ENCODE measurements at places on chromosomes 5 and 9.

DNA sequence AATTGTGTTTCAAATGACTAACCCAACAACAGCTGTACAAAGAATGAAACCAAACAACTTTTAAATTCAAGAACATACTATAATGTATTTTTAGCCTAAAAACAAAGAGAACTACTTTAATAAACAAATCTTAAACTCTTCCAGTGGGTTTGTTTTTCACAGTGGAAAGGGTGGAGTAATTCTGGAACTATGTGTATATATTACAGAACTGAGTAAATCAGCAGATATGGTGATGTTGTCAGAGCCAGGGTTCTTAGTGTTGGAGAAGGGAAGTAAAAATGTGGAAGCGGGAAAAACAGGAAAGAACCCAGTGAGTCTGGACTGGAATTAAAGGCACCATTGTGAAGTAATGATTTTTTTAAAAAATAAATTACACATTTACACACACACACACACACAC is 144.9 kb downstream of the CDK5RAP2 start:
- no peak for DNase-seq

DNA sequence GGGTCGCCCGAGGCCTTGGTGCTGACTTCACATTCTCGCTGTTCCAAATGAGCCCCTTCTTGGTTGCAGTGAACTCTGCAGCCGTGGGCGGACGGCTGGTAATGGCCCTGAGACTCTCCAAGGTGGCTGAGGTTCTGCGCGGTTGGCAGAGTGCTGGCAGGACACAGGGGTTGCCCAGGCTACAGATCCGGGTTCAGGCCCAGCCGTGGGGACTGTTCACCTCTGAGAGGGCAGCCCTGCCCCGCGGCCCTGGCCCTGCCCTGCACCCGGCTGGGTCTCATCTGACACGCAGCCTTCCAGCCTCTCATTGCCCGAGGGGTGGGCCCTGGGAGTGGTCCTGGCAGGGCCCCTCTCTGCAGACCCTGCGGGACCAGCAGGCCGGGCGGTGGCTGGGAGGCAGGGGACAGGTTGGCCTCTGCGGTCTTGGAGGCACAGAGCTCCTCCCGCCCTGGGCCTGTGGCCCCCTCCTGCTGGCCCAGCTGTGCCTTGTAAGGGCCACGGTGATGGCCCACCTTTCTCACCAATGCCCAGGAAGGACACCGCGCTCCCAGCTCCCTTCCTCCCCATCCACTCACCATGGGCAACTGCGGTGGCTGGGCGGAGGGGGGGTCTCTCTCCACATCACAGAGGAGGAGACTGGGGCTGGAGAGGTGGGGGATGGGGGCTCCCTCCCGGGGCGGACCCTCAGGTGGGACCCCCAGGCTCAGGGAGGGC is 51.6 kb downstream of the AHRR start:
- no peak for DNase-seq

DNA sequence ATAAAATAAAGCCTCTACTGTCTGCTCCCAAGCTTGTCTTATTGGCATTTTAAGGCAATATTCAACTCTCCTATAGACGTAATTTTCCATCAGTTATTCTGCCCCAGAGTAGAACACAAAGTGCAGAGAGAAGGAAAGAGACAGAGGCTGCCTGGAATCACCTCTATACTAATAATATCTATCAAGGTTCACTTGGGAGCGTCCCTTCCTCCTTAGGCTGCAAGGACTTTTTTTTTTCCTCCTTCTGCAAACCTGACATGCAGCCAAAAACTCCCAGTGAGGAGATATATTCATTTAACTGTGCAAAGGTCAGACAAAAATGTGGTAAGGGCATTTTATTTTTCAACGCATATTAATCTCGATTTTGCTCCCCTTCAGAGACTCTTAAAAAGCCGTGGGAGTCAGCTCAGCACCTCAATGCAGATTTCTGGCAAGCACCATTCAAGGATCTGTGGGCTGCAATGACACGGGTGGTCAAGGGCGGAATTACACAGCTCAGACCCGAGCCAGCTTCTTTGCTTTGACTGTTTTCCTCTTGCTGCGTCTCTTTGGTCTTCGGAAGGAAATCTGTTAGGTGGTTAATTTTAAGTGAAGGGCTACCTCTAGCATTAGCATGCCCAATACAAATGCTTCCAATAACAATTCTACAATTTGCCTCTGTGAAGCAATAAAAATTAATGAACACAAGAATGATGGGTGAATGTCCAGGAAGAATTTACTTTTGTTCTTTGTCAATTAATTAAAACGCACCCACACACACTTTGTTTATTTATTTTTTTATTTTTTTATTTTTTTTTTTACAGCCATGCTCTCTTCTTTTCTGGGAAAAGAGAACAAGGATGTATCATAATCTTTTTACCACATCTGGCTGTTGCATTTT is 587.7 kb upstream of the GRAMD2B start:
- no peak for DNase-seq

DNA sequence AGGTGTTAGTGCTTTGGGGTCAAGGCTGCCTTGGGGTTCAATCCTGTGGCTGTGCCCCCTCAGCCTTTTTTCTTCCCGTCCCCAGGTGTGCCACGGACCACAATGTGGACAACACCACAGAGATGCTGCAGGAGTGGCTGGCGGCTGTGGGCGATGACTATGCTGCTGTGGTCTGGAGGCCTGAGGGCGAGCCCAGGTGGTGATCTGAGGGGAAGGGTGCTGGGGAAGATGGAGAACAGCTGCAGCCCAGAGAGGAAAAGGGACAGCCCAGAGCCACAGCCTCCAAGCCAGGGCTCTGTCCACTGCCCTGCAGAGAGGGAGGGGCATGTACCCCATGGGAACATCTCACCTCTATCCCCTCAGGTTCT is 2.1 kb downstream of the CERCAM start:
- no peak for DNase-seq

GRCh38 chr9:94916956-94917355 is 190.5 kb downstream of the AOPEP start:
- DNase-seq, result no peak

DNA sequence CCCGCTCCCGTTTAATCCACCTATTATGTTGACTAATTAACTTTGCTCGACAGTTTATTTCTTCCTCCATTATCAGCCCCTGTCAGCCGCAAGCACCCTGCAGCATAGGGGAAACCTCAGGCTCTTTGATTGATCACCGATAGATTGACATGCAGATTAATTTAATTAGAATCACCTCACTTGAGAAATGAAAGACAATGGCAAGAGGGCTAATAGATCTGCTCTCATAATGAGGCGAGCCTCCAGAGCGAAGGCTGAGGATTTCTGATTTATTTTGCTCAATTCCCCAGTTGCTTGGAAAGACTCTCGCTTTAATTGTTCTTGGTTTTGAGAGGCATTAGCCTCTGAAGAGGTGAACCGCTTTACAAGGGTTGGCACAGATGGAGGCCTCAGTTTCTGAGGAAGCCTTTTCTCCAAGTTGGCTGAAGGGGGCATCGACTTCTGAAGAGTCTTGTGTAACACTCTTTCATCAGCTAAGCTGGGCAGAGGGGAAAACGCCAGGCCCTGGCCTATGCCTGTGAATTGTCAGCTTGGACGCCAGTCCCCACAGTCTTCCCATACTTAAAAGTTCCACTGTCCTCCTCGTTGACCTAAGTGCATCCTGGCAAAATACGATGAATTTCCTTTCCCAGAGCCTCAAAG is 275.4 kb downstream of the EBF1 start:
- no peak for DNase-seq

DNA sequence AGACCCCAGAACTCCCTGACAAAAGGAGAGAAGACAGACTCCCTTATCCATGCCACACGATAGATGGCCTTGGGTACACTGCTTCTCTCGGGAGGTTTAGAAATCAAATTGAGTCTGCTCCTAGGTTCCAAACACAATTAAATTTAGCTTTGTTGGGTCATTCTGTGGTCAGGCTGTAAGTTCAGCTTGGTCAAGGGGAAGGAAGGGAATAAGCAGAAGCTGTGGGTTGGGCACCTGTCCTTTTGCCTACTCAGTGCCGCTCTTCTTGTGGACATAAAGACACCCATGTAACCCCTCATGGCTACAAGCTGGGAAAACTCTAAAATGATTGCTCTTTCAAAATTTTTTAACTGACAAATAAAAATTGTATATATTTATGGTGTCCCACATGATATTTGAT is 19.1 kb upstream of the AK3 start:
- no peak for DNase-seq

DNA sequence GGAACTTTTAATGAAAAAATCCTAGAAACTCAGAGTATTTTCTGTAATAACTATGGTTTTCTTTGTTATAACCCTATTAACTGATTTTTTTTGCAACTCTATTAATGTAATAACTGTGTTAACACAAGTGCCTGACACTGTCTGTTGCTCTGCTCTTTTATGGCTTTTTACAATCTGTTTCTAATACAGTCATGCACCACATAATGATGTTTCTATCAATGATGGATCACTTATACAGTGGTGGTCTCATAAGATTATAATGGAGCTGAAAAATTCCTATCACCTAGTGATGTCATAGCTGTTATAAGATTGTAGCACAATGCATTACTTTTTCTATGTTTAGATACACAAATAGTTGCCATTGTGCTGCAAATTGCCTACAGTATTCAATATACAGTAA is 123.1 kb upstream of the SV2C start:
- DNase-seq, result no peak

- DNase-seq, result no peak
These were observed 322.1 kb downstream of the FAM170A start for GRCh38 chr5:119951330-119951934.

- DNase-seq, result no peak
These were observed 676 bp downstream of the NOL6 start for GRCh38 chr9:33472881-33473615.

- no peak for DNase-seq
These were observed 651.3 kb downstream of the PTPRD start for GRCh38 chr9:9961487-9961886.

DNA sequence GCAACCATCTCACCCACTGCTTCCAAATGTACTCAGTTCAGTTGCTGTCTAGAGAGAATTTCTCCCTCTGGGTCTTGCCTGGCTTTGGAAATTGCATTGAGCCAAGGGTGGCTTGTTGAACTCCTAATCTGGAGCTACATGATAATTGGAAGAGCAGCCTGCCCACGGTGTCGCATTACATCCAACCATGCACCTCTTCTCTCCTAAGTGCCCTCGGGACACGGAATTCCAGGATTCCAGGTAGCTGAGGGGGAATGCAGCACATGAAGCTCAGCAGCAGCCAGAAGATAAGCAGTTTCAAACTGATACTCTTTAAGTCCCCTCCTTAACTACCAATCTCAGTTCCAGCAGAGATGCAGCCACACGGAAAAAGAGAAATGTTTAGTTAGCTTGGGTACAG is 509.4 kb upstream of the KLF4 start:
- DNase-seq, result no peak

GRCh38 chr5:142151436-142152383 is 43.1 kb downstream of the NDFIP1 start:
- peak; percentile 37 for DNase-seq

GRCh38 chr5:99664972-99665371 is 736.2 kb upstream of the CHD1 start:
- DNase-seq, result no peak

GRCh38 chr5:80623999-80624398 is 30.5 kb upstream of the MSH3 start:
- no peak for DNase-seq

DNA sequence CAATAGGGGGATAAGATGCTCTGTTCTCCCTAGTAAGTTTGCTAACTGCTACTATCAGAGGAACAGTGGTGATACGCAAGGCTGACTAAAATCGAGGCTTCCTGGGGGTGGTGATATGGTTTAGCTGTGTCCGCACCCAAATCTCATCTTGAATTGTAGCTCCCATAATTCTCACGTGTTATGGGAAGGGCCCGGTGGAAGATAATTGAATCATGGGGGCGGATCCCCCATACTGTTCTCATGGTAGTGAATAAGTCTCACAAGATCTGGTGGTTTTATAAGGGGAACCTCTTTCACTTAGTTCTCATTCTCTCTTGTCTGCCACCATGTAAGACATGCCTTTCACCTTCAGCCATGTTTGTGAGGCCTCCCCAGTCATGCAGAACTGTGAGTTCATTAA is 135.1 kb downstream of the LHFPL2 start:
- DNase-seq, result no peak

DNA sequence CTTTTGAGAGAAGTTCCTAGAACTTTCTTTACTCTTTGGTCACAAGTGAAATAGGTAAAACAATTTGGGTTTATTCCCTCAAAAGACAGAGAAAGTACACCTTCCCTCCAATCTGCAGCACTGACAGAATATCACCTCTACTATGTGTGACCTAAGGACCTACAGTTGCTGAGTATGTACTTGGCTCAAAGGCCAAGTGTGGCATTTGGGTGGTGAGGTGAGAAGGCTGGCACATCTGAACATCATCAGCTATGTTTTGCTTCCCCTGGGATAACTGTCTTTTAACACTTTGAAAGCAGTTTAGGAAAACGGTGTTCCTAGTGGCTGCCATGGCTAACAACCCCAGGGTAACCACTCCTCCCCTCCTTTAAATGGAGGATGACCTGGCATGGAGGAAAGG is 17.6 kb downstream of the MIER3 start:
- DNase-seq, result no peak

DNA sequence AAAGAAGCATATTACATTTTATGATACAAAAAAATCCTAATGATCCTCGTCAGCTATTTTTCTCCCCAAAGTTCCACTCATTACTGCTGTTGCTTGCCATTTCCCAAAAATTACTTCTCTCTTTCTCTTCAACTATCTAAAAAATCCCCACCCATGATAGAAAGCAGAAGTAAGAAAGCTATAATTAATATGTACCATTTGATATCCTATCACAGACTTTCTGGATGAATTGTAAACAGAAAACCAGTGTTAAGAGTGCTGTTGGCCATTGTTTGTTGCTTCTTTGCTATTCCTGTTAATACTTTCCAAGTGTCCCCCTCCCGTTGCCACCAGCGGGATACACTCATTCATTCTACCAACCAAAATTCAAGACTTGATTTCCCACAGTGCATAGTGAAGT is 136.3 kb upstream of the SMARCA2 start:
- no peak for DNase-seq

DNA sequence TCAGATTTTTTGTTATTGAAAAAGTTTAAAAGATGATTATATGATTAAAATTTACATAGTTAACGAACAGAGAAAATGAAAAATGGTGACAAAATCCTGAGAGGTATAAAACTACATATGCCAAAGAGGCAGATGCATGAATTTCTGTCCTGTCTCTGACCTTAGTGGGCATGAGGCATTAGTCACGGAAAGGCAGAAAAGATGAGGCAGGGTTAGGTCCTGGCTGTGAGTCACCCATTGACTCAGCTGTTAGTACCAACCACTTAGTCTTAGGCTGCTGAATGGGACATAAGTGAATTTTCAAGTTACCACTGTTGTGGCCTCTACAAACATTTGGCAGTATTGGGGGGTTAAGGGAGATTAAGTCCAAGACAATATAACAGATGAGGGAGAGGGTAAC is 33.1 kb downstream of the RASA1 start:
- DNase-seq, result peak; percentile 48

GRCh38 chr5:59685191-59685530 is 208.4 kb downstream of the PDE4D start:
- DNase-seq, result no peak

All from activated T-cell treated with anti-CD3 and anti-CD28 coated beads for 24 hours (primary cell).